ENCODE measurements at places on chromosomes 2 and 18.

GRCh38 chr2:144402251-144402650 is 117.7 kb downstream of the ZEB2 start:
- peak; percentile 40 for DNase-seq

DNA sequence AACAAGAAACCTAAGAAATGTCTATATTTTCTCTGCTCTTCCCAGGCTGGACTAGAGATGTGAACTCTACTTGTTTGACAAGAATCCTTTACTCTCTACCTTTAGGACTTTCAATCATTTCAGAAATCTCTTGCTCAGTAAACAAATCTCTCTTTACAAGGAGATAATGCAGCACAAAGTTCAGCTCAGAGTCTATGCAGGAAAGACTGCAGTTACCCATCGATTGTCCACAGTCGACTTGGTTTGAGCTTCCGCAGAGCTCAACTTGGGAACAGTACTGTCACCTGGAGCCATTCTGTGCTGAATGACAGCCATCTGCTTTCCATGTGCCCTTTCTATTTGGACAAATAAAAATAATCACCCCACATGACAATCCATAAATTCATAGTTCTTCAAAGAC is 259.7 kb upstream of the STON1 start:
- DNase-seq: no peak

GRCh38 chr2:55842046-55842445 is 81.5 kb downstream of the EFEMP1 start:
- no peak for DNase-seq

GRCh38 chr2:239402666-239403065 is 1.8 kb upstream of the HDAC4 start:
- peak; percentile 17 for DNase-seq

DNA sequence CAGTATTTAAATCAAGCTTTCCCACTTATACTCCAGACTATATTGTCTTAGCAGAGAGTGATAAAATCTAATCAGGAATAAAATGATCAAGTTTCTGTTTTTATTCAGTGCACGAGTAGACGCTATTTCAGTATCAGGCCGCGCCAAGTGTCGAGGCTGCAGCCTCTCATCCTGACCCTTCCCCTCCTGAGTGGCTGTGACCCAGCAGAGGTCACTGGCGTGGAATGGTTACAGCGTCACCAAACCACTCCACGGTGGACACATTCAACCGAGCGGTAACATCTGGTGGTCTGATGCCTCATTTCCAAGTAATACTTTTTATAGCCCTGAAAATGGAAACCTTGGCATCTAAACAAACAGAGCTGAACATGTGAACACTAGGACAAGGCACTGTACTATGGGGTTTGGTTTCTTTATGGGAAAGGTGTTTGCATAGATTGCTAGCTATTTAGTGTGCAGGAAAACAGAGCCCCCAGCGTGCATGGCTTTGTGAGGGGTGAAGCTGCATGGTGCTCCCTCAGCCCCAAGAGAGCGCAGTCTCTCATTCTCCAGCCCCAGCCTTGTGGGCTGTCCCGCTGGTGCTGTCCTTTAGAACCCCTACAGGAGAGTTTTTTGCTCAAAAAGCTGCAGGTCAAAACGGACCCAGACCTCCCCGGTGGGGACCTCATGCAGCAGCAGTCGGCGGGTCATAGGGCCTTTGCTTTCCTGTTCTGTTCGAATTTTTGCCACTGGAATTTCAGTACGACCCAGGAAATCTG is 28.4 kb downstream of the FAM228A start:
- no peak for DNase-seq

DNA sequence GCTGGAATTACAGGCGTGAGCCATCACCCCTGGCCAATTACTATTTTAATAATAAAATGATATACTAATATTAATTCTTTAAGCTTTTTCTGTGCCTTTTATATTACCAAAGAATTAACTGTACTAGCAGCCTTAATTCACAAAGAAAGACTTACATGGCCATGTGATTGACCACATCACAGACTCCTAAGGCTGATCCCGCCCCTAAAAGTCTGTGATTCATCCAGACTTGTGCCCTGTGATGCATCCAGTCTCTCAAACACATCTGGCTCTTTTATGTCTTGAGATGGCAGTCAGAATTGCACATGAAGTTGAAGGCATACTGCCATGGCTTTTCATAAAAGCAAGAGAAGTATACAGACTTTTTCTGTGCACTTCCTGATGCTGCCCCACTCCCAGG is 91.7 kb downstream of the DTNA start:
- DNase-seq: no peak
